T-helper 9 cell (primary cell): ENCODE measurements at places on chromosomes 6 and 20.

GRCh38 chr6:118122801-118123200, 215.7 kb downstream of the SLC35F1 start:
- no peak for DNase-seq

- DNase-seq, result no peak
Observed at GRCh38 chr6:10425975-10426780, 11.3 kb upstream of the TFAP2A start.

DNA sequence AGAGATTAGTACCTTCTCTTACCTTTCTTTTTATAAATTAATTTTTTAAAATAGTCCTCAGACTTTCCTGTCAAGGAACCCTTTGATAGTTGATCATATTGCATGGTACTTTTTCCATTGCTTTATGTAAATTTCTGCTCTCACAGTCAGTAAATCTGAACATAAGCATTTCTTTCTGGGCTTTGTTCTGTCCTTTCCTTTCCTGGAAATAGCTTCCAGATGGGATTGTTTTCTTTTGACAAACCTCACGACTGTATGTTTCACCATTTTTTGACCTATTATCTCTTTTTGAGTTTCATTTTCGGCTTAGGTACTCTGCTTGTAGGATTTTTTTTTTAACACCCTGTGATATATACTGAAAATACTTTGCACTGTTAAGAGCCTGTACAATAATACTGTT, 32.6 kb downstream of the UTRN start:
- DNase-seq, result no peak

DNA sequence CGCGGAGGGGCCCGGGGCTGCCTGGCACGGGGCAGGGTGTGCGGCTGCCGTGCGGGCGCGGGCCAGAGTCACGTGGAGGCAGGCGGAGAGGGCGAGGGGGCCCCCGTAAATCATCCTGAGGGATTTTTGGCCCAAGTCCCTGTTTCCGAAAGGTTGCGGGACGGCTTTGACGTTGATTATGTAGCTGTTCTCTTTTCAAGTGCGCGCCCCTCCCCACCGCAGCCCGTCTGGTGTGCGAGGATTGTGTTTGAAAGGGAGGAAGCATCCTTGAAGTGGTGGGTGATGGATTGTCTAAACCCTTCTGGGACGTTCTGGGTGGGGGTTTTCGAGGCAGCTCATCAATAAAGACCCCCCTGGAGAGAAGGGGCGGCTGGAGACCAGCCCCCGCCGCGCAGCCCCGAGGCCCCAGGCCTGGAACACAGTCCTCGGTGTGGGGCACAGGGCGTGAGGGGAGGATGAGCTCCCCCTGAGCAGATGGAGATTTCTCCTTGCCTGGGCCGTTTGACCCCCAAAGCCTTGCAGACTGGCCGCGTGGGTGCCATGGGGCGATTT, 7.0 kb upstream of the FOXF2 start:
- no peak for DNase-seq

DNA sequence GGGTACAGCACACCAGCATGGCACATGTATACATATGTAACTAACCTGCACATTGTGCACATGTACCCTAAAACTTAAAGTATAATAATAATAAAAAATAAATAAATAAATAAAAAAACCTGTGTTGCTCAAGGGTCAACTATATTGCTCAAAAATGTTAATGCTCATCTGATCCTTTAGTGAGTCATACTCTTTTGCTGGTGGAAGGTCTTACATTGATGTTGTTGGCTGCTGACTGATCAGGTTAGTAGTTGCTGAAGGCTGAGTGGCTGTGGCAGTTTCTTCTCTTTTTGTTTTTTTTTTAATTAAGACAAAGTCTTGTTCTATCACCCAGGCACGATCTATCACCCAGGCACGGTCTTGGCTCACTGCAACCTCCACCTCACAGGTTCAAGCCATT, 29.6 kb upstream of the SMIM26 start:
- DNase-seq, result no peak

- no peak for DNase-seq
Observed at GRCh38 chr20:54549658-54550326, 74.4 kb downstream of the DOK5 start.

GRCh38 chr6:147127587-147127986, 76.6 kb upstream of the STXBP5 start:
- DNase-seq, result no peak

DNA sequence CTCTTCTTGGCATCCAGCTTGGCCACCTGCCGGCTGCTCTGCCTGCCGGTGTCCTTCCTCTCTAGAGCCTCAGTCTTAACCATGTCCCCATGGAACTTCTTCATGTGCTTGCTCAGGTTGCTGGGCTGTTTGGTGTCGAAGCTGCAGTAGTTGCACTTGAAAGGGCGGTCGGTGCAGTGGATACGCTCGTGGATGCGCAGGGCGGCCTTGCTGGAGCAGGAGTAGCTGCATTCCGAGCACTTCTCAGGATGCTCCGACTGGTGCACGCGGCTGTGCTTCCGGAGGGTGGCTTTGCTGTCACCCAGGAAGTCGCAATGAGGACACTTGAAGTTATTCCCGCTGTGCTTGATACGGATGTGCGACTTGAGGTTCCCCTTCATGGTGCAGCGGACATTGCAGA, 38.7 kb downstream of the ZFP64 start:
- DNase-seq, result no peak

GRCh38 chr6:2973676-2974075, 2.3 kb upstream of the SERPINB6 start:
- DNase-seq, result no peak

DNA sequence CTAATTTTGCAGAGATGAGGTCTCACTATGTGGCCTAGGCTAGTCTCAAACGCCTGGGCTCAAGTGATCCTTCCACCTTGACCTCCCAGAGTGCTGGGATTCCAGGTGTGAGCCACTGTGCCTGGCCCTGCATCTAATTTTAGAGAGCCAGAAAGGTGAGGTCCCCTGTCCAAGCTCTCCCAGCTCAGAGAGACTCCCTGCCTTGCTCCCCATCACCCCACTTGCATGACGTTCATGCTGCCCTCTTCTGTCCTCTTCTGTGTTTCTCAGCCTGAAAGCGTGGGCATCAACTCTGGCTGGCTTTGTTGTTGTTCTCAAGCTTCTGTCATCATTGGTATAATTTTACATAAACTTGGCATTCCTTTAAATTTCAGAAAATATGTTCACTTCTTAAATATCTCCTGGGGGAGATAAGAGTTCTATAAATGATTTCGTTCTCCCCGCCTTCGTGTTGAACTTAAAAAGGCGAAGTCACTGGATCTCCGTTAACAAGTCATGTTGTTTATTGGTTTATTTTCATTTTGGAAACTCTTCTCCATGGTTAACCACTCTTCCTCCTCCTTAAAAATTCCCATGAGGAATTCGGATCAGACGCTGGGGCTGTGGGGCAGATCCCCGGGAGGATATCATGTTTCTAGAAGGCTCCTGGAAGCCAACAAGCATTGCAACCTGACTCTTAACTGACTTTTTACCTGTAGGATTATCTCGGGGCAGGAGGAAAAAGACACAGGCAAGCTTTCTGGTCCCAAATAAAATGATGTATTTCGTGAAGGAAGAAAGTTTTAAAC, 13.2 kb upstream of the PARD6B start:
- no peak for DNase-seq

DNA sequence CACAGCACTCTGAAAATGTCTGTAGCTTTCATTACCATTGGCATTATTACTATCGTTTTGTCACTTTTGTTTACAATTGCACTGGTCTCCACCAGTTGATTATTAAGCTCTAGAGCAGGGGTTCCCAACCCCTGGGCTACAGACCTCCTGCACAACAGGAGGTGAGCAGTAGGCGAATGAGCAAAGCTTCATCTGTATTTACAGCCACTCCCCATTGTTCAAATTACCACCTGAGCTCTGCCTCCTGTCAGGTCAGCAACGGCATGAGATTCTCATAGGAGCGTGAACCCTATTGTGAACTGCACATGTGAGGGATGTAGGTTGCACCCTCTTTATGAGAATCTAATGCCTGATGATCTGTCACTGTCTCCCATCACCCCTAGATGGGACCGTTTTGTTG, 126.4 kb downstream of the ATXN1 start:
- DNase-seq, result no peak

GRCh38 chr6:142874676-142875075, 70.3 kb downstream of the HIVEP2 start:
- no peak for DNase-seq
